ENCODE measurements at places on chromosomes 4 and X. TPM values are rescaled to one million over a fixed set of nuclear protein-coding genes. Genes with fewer than 3 reads are reported as not detected.

GRCh38 chr4:32748498-32748897, 2028.3 kb downstream of the PCDH7 start:
- no peak for DNase-seq

DNA sequence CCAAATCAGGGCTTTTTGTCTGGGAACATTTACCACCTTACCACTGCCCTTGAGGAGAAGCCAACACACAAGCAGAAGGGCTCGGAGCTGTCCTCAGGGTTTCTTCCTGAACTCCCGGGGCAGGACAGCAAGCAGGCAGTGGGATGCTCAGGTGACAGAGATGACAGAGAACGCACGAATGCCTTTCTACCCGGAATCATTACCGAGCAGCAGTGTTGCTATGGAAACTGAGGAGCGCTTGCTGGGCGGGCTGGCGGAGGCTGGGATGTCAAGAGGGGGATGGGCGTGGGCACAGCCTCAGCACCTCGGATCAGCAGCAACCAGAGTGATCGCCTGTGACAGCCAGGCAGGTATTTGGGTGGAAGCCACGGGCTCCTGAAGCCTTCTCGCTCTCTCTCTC, 17.8 kb downstream of the SSR4 start:
- no peak for DNase-seq

- no peak for DNase-seq
These were observed 52.5 kb downstream of the LHFPL1 start for GRCh38 chrX:112627206-112627605.

- DNase-seq = no peak
These were observed 50.1 kb upstream of the ADRA2C start for GRCh38 chr4:3715855-3716630.

DNA sequence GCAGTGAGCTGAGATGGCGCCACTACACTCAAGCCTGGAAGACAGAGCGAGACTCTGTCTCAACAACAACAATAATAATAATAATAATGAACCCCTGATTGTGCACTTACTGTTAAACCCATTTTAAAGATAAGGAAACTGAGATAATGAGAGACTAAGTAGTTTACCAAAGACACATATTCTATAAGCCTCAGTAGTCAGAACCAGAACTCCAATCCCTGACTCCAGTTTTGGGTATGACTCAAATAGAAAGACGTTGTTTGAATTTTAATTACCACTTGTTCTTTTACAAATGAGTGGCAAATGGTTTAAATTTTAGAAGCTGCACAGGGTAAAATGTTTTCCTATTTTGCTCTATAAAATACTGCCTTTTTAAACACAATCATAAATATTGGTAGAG, 37.4 kb downstream of the ACSL4 start:
- DNase-seq = no peak

GRCh38 chrX:53071604-53072417, 10.4 kb upstream of the TSPYL2 start:
- peak; percentile 64 for DNase-seq

GRCh38 chrX:109464231-109464630, 17.7 kb downstream of the GUCY2F start:
- DNase-seq = no peak

DNA sequence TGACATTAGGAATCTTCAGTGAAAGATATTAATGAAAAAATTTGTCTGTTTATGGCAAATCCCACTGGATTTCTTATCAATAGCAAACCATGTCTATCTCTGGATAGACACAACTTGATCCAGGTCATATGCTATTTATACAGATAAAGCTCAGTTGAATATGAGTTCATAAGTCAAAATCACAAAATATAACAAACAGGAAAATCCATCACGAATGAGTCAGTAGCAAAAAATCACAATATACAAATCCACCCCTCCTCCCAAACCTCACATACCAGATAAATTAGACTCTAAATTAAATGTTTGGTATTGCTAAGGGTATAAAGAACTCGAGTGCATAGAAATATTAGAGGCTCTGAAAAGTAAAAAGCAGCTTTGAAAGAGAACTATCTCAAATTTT, 420.5 kb downstream of the TLL1 start:
- no peak for DNase-seq

DNA sequence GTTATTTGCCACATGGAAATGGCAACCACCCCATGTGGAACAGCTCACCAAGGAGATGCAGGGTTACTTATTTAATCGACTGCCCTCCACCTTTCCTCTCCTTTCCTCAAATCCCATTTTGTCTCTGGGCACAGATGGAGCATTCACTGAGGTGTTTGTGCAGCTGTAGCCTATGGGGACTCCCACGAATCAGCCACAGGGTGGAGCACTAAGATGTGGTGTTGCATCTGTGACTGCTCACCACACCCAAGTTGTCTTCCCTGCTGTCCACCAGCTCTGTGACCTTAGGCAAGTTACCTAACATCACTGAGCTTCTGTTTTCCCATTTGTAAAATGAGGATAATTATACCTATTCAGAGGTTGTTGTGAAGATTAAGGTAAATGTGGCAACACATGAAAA, 252.4 kb upstream of the CPEB2 start:
- DNase-seq = peak; percentile 9

- DNase-seq = no peak
These were observed 1450.7 kb upstream of the TENM3 start for GRCh38 chr4:180792541-180792940.

GRCh38 chr4:73211968-73212367, 46.6 kb downstream of the ANKRD17 start:
- no peak for DNase-seq

DNA sequence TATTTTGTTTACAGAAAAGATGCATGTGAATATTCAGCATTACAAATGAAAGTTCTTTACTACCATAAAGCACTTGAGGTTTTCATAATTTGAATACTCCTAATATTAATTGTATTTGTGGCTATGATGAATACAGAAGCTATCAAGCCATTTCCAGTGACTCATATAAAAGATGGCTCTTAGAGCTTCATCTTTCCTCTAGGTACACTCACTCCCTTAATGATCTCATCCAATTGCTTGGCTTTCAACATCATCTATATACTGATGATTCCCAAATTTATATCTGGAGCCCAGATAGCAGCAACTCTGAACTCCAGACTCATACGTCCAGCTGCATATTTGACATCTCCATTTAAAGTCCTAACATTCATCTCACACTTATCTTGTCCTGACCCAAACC, 183.4 kb upstream of the FAM241A start:
- no peak for DNase-seq

DNA sequence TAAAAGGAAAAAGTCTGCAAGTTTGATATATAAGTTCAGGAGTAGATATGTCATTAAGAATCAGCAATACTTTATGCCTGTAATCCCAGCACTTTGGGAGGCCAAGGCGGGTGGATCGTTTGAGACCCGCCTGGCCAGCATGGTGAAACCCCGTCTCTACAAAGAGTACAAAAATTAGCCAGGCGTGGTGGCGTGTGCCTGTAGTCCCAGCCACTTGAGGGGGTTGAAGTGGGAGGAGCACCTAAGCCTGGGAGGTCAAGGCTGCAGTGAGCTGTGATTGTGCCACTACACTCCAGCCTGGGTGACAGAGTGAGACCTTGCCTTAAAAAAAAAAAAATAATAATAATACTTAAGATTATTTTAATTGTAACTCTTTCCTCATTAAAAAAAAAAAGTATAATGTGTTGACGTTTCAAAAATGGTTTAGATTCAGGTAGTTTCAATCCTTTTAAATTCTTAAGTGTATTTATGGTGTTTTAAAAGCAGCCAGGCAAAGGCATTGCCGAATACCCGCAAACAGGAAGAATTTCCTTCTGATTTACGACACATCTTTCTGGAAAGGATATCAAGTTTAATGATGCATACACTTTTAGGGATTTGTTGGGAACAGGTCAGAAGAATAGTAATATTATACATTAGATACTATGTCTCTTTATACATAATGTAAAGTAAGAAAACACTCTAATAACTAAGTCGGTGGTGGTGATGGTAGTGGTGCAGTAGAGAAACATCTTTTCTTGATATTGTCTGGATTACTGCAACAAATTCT, 80.9 kb downstream of the KDM6A start:
- DNase-seq = no peak

GRCh38 chr4:10656988-10657387, 27.6 kb downstream of the CLNK start:
- no peak for DNase-seq

DNA sequence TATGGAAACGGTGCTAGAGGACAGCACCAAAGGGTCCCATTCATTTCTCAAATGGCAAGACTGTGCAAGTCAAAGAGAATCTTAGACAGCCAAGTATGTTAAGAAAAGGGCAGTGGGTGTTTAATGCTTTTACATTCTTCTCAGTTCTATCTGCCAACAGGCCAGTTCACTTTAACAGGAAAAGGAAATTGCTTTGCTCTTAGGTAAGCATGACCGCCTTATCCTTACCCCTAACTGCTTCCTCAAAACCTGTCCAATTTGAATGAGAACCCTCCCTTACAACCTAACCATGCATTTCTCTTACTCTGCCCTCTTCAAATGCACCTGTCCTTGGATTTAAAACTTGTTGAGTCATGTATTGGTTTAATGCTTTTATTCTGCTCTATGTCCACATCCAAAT, 44.5 kb upstream of the BLTP1 start:
- DNase-seq = no peak

DNA sequence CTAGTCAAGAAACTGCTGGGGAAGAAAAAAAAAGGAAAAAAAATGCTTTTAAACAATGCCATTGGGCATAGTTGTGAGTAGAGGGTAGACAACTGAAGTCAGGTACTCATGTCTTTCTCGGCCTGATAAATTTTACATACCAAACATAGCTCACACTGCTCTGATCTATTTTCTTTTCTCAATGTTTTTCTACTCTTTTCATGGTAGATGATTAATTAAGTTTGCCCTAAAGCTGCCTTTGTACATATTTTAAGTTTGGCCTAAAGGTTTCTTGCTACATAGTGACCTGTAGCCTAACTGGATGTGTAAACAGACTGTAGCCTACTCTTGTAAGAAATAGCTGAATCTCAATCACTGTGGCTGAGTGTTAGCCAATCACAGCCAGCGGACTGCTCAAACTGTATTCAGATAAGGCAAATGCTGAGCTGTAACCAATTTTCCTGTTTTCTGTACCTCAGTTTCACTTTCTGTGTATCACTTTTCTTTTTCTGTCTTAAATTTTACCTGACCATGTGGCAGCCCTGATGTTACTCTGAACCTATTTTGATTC, 121.0 kb downstream of the PCDH10 start:
- DNase-seq = no peak

GRCh38 chr4:173262375-173262774, 71.8 kb downstream of the HMGB2 start:
- no peak for DNase-seq

DNA sequence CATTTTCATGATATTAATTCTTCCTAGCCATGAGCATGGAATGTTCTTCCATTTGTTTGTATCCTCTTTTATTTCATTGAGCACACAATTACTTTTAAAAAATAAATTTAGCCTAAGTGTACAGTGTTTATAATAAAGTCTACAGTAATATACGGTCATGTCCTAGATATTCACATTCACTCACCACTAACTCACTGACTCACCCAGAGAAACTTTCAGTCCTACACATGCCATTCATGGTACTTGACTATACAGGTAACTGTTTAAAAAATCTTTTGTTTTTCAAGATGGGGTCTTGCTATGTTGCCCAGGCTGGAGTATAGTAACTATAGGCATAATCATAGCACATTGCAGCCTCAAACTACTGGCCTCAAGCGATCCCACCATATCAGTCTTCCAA, 348.1 kb downstream of the RAPGEF2 start:
- DNase-seq = no peak

DNA sequence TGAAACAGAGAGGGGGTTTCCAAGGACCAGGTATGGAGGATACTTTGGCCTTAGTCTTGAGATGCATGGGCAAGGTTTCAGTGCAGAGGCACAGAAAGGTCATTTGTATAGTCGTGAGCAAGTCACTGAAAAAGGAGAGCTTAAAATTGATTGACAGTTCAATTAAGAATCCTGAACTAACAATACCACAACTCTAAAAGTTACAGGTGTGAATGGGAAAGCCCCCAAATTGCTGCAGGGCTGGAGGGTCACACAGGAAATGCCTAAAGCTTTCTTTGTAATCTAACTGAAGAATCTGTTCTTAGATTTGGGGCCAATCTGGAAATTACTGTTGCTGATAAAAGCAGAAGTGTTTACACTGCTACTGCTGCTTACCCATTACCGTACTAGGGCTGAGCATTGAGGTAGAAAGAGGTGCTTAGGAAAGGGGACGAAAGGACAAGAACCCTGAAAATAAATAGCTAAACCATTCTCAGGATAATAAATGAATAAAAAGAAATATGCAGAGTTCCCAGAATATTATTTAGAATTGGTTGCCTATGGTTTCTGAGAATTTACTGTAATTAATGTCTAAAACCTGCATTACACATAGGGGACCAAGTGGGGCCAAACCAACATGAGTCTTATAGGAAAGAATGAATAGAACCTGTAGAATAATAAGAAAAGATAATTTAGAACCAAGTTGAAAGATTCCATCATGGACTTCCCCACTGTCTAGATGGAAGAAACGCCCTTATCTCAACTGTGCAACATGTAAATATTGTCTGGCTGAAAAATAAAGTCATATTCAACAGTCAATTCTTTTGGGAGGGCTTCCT, 91.9 kb upstream of the PPP1R2C start:
- DNase-seq = no peak

DNA sequence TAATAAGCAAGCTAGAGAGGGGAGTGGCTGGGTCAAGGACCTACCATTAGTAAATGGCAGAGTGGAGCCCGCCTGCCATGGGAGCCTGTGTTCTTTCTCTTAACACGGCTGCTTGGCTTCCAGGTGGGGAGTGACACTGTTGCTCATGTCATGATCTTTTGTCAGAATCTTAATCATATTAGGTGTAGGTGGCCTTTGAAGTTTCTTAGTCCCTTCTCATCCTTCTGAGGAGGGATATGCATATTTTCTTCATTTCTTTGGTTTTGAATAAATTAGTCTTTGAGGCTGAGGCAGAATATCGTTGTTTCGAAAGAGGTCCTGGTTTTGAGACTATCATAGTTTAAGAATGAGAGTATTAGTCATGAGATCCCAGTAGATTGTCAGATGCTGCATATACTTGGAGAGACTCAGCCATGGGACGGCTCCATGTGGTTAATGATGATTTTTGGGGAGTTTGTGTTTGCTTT, 28.9 kb downstream of the SNX25 start:
- DNase-seq = no peak

DNA sequence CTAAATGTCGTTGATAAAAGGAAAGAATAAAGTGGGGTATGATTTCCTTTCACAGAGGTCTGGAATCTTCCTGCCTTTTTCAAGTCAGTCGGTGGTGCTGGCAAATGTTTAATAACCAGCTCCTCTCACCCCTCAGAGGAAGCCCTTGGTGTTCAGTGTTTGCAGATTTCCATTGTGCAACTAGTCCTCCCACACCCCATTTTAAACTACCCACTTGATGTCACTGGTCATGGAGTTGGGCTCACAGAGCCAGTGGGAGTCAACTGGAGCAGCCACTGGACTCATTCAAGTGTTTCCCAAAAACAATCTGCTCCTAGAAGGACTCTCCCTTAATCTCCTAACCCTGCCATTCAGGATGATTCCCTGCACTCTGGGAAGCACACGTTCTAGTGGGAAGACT, 149.2 kb downstream of the PTTG2 start:
- no peak for DNase-seq

The GAGE1 gene
- total RNA-seq = not detected

The TCEAL5 gene
- not detected for total RNA-seq

The PORCN gene
- 8.8 TPM for total RNA-seq

The UGT2B15 gene
- total RNA-seq = not detected

The PPBP gene
- not detected for total RNA-seq

The CLGN gene
- 2.5 TPM for total RNA-seq

The XAGE1A gene
- total RNA-seq = not detected

The RIBC1 gene
- 0.44 TPM for total RNA-seq

The TMEM165 gene
- 167 TPM for total RNA-seq

The SCD5 gene
- total RNA-seq = 59.6 TPM

The GPRASP1 gene
- total RNA-seq = 14.4 TPM

The HS3ST1 gene
- 0.21 TPM for total RNA-seq
